ENCODE measurements at places on chromosomes 5 and 9. TPM values are rescaled to one million over a fixed set of nuclear protein-coding genes. Genes with fewer than 3 reads are reported as not detected.

DNA sequence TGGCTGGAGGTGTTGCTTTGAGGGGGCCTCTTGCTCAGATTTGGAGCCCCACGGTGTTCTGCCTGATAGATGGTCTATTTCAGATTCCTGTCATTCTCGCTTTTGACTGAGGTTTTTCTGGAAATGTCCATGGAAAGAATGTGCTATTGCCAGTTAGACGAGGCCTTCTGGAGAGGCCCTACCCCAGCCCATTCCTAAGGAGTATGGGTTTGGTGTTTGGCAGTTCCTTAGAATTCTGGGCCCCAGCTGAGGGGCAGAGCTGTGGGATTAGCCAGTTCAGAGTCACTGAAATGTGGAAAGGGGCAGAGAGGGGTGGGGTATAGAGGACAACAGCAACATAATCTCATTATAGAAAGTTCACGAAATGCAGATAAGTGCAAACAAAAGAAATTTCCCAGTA, 50.5 kb downstream of the GALNT10 start:
- peaks cover 21% of the 10 kb centered on the region for H3K4me1 ChIP-seq
- DNase-seq = no peak
- no peak overlapping the region for H3K4me3 ChIP-seq
- no peaks in the 10 kb centered on the region for H3K36me3 ChIP-seq
- H3K27me3 ChIP-seq = no peaks in the 10 kb centered on the region

TMEM232 gene
- total RNA-seq = 7.0 TPM

SUSD3 gene
- total RNA-seq = not detected

SMIM32 gene
- 0.81 TPM for total RNA-seq

OR1J4 gene
- total RNA-seq = not detected

DNA sequence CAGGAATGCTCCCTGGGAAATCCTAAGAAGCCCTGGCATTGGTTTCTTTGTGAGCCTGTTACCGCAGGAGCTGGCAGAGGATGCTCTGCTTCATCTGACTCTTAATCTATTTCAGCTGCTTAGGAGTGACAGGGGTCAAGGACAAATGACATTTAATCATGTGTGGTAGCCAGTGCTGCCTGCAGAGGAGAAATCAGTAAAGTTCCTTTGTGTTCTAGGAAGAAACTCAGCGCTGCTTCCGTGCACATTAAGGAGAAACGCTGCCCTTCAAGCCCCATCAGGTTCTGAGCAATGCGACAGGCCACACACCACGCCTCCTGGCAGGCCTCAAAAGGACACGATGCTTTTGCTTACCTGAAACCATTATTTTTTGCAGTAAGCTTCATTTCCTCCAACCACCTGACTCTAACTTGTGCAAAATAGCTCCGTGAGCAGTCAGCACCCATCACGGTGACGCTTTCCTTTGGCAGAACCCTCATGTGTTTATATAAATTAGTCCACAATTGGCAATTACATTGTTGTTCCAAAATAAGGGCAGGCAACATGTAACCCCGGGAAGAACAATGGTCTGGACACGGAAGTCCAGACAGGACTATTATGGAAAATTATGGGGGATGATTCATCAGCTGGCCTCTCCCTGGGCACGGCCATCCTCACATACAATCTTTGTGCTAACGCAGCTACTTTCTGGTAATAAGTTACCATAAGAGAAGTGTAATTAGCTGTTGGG, 387.9 kb upstream of the DAP start:
- H3K4me1 ChIP-seq = peaks cover 7% of the 10 kb centered on the region
- DNase-seq = no peak
- no peak overlapping the region for H3K27ac ChIP-seq
- no peaks in the 10 kb centered on the region for H3K36me3 ChIP-seq

CMBL gene
- 1.3 TPM for total RNA-seq

Data from cardiac muscle cell (in vitro differentiated cells and primary cell).